ENCODE measurements at places on chromosomes 7 and 10.

DNA sequence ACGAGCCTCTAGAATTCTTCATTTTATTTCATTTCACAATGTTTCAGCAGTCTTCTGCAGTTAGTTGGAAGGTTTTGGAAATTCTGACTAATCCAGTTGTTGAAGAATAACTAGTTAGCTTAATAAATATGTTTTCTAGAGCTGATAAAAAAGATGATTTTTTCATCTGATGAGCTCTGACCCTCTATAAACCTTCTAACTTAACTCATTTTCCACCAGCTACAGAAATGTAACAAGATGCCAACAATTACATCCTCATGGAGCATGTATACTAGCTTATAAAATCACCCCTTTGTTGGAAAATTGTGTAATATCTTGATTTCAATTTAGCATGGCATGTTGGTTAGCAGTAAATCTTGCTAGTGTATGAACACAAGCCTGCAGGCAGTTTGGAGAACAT lies 33.1 kb downstream of the KAT6B start:
- DNase-seq: no peak

GRCh38 chr10:70906953-70907636 lies 18.7 kb upstream of the PCBD1 start:
- DNase-seq: no peak

- no peak for DNase-seq
These were observed 12.5 kb downstream of the GDI2 start for GRCh38 chr10:5800782-5801181.

DNA sequence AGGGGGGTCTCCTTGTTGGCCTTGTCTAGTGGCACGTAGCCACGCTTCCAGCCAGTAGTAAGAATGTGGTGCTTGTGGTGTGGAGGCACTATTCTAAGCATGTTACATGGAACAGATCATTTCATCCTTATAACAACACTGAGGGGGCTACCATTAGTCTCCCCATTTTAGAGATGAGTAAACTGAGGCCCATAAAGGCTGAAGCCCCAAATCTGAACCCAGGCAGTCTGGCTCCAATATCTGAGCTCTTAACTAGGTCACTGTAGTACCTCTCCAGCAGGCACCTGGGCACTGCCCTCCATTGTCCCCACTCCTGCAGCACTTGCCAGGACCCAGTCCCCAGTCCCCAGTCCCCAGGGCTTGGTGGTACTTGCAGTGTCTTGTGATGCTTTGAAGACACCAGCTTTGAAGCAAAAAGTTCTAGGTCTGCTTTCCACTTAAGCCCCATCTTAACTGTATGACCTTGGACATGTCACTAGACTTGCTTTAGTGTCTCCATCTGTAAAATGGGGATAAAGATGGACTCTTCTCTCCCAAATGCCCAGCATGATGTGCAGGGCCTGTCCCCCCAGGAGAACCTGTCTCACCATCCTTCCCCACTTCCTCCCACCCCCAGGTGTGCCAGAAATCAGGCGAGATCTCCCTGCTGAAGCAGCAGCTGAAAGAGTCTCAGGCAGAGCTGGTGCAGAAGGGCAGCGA lies 6.4 kb downstream of the LZTS2 start:
- no peak for DNase-seq

GRCh38 chr10:128230401-128230800 lies 104.2 kb upstream of the MKI67 start:
- no peak for DNase-seq

- DNase-seq: no peak
These were observed 34.8 kb downstream of the DNAJB9 start for GRCh38 chr7:108604307-108605077.

DNA sequence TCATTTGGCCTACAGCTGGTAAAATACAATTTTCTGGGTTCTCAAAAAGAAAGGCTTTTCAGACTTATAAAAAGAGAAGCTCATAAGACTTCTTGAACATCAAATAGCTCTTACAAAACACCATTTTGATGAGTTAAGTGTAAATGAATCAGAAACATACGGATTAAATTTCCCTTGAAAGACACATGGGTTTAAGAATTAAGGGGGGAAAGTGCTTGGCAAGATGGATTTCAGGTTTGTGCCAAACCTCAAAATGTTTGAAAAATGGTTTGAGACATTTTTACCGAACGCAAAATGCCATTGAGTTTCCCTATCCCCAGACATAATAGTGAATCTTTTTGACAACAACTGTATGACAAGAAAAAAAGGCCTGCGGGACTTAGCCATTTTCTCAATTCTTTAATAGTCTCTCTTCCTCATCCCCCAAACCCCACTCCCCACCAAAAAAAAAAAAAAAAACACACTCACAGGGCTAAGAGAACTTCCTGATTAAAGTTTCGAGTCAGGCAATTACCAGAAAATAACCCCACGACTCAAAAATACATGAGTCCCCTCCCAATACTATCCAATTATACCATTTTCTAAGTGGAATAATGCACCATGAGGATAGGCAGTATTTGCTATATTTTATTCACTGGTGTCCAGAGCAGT lies 260.1 kb downstream of the TRIL start:
- no peak for DNase-seq

DNA sequence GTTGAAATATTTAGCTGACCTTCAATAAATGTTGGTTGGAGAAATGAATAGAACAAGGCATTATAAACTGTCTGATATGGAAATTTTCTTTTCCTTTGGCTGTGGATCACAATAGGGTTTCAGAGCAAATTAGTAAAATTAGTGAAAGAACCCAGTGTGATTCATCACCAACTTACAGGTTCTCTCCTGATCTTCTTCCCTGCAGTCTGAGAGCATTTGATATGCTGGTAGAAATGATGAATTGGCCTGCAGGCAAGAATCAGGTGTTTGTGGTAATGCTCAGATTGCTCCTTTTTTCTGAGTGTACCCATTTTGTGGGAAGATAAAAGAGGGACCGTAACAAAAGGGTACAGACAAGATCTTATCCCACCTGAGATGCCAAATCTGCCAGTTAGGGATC lies 51.9 kb downstream of the BTAF1 start:
- DNase-seq: no peak

GRCh38 chr7:84058311-84059076 lies 136.1 kb downstream of the SEMA3A start:
- no peak for DNase-seq
